ENCODE measurements at places on chromosomes 2 and 18. TPM values are rescaled to one million over a fixed set of nuclear protein-coding genes. Genes with fewer than 3 reads are reported as not detected.

GRCh38 chr2:37774976-37775907 is 103.8 kb upstream of the CDC42EP3 start:
- no peak for DNase-seq

ADAM23 gene
- 3.1 TPM for total RNA-seq

DNA sequence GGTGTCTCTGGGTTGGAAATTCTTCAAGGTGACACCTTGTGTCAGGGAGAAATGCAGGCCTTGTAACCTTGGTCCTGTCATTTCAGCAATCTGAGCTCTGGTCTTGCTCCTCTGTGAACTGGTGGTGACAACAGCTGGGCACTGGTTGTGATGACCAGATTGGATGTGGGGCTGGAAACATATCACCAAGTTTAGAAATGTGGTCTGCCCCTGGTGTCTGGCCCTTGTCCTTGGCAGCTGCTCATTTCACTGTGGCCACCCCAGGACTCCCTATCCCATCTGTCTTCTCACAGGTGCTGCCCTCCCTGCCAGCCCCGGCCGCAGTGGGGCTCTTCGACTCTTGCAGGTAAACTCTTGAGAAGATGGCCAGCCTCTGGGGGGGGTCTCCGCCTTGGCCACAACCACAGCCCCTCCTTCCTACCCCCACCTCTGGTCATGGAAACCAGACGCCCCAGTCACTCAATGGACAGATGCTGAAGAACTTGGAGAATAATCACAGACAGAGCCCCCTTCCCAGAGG is 20.7 kb downstream of the SIX3 start:
- DNase-seq: no peak

ICOS gene
- not detected for total RNA-seq

ANKRD29 gene
- 5.8 TPM for total RNA-seq

TAF1B gene
- total RNA-seq: 23.0 TPM

COBLL1 gene
- total RNA-seq: 4.0 TPM

- no peak for DNase-seq
These were observed 94.6 kb downstream of the PMAIP1 start for GRCh38 chr18:59994357-59994756.

GRCh38 chr18:57771193-57771592 is 31.9 kb downstream of the ATP8B1 start:
- DNase-seq: no peak

GRCh38 chr2:53600815-53601214 is 166.8 kb upstream of the CHAC2 start:
- peak; percentile 45 for DNase-seq

GRCh38 chr2:120261387-120262006 is 8.8 kb downstream of the RALB start:
- no peak for DNase-seq

TGFA gene
- not detected for total RNA-seq

GRCh38 chr2:118665784-118666529 is 181.5 kb downstream of the EN1 start:
- DNase-seq: no peak
